ENCODE measurements at places on chromosomes 16 and 17.

DNA sequence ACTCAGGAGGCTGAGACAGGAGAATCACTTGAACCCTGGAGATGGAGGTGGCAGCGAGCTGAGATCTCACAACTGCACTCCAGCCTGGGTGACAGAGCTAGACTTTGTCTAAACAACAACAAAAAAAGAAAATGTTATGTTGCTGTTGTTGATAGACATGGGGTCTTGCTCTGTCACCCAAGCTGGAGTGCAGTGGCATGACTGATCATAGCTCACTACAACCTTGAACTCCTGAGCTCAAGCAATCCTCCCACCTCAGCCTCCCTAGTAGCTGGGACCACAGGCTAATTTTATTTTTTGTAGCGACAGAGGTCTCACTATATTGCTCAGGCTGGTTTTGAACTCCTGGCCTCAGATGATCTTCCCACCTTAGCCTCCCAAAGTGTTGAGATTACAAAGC lies 20.0 kb downstream of the FBXO47 start:
- DNase-seq, result no peak

GRCh38 chr17:74569020-74570003 lies 2.0 kb upstream of the CD300H start:
- peak; percentile 85 for DNase-seq

- no peak for DNase-seq
Measured at GRCh38 chr17:35286120-35286781, 43.4 kb downstream of the SLFN5 start.

DNA sequence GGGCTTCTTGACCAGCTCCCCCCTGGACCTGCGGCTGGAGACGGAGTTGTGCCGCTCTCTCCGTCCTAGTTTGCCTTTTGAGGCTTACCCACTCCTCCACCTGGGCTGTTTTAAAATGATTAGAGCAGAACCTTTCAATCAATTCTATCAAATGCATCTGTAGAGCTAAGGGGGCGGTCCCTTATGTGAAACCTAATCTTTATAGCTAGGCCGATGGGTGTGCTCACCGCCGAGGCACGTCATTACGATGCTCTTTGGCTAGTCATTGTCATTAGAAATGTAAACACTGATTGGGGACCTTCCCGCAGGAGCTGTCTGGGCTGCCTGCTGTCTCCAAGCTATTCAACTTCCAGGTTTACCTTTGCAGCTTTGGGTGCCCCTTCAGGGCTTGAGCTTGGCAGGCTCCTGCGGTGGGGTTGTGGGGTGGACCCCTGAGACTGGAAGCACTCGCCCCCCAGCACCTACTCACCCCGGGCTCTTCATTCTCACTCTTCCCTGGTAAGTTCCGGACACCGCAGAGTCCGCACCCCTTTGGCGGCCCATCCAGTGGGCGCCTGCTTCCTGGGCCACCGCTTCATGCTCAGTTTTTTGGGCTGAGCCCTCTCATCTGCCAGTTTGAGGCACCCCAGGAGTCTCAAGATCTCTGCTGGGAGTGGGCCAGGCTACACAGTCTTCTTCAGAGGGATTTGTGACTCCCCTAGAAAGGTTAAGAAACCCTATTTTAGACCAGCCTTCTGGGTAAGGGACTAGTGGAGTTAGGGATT lies 20.9 kb upstream of the IL17C start:
- no peak for DNase-seq

DNA sequence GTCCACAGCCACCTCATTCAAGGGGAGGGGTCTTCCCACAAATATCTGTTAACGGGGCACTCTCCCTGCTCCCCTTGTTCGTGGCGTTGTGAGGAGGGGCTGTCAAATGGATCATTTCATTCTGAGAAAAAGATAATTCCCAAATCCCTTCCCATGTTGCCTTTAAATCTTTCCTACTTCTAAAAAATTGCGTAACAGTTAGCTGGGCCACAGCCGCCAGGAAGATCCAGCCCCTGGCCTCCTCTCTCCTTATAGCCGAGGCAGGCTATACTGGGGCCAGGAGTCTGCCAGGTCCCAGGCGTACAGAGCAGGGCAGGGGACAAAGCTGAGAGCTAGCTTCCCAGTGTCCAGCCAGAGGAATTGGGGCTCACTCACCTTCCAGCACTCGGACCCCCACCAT lies 430 bp downstream of the C16orf89 start:
- no peak for DNase-seq

- no peak for DNase-seq
Measured at GRCh38 chr17:63960430-63960829, 12.3 kb downstream of the SCN4A start.

DNA sequence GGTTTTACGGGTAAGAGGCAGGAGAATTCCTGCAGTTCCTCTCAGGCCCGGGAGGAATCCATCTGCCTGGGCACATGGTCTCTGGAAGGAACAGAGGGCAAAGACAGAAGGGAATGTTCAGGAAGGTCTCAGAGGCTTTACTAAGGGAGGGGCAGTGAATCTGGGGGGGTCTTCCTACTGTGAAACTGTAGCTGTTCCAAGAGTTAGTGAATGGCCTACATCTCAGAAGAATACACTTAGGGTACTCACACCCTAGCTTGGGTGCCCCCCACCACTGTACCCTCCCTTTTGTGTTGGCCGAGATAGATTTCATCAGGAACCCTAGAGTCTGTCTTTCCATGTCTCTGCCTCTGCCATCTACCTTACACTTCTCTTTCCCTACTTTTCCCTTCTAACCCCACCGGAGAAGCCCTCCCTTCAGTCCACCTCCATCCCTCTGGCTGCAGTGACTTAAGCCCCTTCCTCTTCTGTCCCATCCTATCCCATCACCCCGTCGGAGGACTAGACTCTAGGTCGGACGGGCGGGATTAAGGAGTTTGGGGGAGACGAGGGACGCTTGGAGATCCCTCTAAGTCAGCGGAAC lies 316 bp downstream of the DLG4 start:
- no peak for DNase-seq

- no peak for DNase-seq
Measured at GRCh38 chr17:1783834-1784611, 22.2 kb downstream of the SERPINF1 start.

DNA sequence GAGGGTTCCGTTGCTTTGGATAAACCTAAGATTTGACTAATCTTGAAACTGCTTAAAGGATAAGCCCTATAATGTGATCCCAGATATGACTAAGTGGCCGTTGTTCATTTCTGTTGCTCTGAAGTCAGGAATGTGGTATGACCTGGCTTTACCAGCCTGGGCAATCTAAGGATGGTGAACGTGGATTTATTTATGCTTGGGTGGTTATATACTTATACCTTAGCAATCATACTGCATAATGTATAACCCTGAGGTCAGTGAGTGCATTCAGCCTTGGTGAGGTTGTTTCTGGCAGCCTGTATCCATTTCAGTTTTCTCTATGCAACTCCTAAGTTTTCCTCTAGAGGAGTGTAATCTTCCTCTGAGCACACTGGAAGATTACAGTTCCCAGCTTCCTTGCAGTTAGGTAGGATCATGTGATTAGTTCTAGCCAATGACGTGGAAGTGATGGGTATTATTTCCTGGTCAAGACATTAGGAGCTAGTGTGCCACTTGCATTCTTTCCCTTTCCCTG lies 41.9 kb downstream of the FTO start:
- peak; percentile 22 for DNase-seq

DNA sequence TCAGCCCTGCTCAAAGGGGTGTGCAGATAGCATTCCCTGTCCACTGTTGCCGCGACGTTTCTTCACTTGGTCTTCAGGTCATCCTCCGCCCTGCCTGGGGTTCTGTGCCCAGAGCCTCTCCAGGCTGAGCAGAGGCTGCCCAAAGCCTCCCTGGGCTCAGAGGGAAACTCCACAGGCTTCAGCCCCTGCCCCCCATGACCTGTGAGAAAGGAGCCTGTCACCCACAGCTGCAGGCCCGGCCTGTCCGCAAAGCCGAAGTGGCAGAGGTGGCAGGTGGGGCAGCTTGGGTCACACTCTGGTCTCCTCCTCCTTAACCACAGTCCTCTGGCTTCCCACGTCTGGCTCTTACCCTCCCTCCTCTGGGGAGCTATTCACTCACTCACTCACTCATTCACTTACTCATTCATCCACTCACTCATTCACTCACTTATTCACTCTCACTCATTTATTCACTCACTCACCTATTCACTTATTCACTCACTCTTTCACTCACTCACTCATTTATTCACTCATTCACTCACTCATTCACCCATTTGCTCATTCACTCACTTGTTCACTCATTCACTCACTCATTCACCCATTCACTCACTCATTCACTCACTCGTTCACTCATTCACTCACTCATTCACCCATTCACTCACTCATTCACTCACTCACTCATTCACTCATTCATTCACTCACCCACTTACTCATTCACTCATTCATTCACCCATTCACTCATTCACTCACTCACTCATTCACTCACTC lies 7.1 kb upstream of the CPSF4L start:
- DNase-seq, result no peak

DNA sequence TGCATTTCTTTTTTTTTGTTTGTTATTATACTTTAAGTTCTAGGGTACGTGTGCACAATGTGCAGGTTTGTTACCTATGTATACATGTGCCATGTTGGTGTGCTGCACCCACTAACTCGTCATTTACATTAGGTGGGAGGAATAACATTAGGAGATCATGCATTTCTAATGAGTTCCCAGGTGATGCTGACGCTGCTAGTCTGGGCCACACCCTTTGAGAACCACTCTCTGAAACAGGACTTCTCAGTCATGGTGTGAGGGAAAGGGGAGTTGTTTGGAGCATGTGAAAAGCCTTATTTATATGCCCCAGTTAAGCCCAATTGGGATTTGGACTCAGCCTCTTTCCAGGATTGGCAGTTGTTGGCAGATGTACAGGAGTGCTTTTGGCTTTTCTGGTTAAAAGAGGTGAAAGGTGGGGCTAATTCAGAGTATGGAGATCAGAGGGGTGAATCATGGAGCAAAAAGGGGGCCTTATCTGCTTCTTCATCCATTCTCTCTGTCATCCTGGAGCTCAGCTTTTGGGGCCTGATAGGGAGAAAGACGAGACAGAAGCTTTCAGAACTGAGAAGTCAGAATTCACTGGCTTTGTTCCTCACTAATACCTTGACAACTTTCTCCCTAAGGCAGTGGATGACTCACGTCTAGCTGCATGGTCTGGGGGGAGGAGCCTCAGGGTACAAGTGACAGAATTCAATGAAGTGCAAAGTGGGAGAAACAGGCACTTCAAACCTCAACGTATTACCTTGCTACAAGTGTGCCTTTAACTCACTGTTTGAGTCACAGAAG lies 180.0 kb upstream of the CACNG3 start:
- DNase-seq, result no peak

DNA sequence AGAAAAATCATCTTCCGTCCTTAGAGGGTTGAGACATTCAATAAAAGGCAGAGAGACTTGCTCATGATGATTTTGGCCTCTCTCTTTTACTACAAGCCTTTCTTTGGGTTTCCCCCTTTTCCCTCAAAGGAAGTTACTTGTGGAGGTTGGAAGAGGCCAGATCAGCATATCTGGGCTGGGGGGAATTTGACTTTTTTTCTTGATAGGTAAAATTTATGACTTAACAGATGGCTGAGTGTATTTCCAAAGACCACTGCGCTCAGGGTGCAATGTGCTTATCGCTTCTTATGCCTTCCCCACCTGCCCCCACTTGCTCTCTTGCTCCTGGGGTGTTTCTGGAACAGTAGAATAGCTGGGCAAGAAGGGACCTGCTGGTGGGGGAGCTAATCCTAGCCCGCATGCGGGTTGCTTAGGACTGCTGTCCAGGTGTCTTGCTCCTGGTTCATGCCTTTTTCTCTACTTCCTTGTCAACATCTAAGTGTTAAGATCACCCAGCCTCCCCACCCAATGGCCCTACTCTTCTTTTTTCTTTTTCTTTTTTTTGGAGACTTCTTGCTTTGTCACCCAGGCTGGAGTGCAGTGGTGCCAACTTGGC lies 131.9 kb downstream of the MSI2 start:
- no peak for DNase-seq

DNA sequence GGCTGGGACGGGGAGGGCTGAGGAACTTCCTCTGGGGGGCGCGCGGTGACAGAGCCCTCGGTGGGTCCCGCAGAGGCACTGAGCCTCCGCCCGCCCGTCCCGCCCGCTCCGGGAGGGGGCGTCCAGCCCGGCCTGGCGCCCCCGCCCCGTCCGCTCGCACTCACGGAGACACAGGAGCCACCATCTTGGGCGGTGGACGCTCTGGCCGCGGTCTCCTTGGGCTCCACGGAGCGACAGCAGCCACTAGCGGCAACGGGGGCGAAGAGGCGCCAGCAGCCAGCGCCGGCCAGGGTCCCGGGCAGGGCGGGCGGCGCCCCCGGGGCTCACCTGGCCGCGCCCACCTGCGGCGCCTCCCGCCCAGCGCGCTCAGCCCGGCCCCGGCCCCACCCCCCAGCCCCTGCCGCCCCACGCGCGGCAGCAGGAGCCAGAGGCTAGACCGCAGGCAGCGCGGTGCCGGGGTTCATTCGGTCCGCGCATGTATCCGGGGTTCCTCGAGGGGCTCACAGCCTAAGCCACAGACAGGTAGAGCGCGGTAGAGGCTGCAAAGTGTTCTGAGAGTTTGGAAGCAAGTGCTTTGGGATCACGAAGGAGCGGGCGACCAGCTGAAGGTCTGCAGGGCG lies at the start of gene C17orf113:
TSS of gene C17orf113 (minus strand) at position 209 of the 620 bp plus-strand sequence. CDS start 7,225 bp downstream, outside the sequence.
- no peak for DNase-seq

DNA sequence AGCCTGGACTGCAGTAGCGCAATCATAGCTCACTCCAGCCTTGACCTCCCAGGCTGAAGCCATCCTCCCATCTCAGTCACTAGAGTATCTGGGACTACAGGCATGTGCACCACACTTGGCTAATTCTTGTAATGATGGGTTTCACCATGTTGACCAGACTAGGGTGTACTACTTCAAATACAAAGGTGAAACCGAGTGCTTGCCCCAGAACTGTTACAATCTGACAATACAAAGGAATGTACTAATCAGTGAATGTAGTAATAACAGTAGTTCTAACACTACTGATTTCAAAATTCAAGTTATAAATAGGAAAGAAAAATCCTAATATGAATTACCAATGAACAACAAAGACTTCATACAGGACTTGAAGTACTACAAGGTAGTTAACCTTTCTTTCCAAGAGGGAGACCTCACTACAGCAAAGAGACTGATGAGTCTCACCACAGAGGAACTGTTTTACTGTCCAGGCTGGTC lies 24.4 kb downstream of the CRK start:
- DNase-seq, result no peak

DNA sequence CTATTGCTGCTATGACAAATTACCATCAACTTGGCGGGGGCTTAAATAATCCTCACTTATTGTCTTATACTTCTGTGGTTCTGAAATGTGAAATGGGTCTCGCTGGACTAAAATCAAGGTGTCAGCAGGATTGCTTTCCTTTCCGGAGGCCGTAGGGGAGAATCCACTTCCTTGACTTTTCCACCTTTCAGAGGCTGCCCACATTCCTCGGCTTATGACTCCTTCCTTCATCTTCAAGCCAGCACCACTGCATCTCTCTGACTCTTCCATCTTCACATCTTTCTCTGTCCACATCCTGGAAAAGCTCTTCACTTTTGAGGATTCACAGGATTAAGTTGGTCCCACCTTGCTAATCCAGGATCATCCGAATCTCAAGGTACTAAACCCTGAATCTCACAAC lies 217.8 kb downstream of the GRIN2A start:
- DNase-seq, result no peak
